ENCODE measurements at places on chromosomes 16 and 17. TPM values are rescaled to one million over a fixed set of nuclear protein-coding genes. Genes with fewer than 3 reads are reported as not detected.

DNA sequence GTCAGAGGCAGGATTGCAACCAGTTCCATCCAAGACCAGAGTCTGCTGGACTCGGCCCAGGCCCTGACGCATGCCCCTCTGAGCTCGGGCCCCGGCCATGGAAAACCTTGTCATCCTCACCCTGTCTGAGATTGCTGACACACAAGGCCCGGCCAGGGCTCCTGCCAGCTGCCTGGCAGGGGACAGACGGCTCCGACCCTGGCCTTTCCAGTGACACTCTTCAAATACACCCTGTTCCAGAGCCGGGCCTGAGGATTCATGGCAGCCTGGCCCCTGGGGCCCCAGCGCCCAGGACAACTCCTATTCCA, 3.2 kb upstream of the PABPN1L start:
- no peak for DNase-seq

C17orf50 gene
- total RNA-seq, result not detected

- DNase-seq, result peak; percentile 30
Measured at GRCh38 chr17:1362964-1363363, 37.1 kb downstream of the YWHAE start.

DNA sequence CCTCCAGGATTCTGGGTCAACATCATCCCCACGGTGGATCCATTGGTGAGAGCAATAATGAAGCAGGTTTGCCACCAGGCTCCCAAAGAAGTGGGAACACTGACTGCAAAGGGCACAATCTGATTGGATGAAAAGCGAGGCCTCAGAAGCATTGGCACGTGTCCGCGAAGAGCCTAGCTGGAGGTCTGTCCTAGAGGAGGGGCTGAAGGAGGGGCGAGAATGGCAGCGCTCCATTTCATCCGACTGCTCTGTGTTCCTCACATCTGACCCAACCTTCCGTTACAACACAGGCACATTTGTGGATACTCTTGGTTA, 79.9 kb downstream of the MRC2 start:
- DNase-seq, result no peak

- DNase-seq, result no peak
Measured at GRCh38 chr17:58556833-58557250, 42.4 kb upstream of the MTMR4 start.

GRCh38 chr16:83475108-83475507, 332.7 kb upstream of the HSBP1 start:
- DNase-seq, result no peak

- DNase-seq, result no peak
Measured at GRCh38 chr16:14286368-14287230, 215.5 kb downstream of the MRTFB start.

GRCh38 chr16:13560151-13560550, 359.8 kb upstream of the ERCC4 start:
- no peak for DNase-seq

ELMO3 gene
- 2.4 TPM for total RNA-seq

DNA sequence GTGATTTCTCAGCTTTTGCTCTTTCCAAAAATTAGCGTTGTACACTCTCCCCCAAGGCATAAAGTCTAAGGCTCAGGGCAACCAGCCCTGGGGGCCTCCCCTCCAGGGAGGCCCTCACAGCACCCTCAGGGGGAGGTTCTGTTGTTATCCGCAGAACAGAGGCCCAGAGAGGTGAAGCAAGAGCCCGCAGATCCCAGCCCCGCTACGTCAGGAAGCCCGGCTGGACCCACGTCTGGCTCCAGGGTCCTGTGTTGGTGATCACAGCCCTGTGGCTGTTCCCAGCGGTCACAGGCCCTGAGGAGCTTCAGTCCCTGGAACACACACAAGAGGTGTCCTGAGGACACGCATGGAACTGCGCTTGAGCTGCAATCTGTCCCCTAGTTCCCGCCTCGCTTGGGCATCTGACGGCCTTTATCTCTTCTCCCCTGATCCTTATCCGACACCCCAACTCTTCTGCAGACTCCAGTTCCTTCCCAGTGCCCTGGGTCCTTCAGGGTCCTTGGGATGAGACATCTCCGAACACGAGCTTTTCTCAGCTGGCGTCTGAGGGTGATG, 1.1 kb upstream of the ZG16B start:
- no peak for DNase-seq

KRT31 gene
- not detected for total RNA-seq

DNA sequence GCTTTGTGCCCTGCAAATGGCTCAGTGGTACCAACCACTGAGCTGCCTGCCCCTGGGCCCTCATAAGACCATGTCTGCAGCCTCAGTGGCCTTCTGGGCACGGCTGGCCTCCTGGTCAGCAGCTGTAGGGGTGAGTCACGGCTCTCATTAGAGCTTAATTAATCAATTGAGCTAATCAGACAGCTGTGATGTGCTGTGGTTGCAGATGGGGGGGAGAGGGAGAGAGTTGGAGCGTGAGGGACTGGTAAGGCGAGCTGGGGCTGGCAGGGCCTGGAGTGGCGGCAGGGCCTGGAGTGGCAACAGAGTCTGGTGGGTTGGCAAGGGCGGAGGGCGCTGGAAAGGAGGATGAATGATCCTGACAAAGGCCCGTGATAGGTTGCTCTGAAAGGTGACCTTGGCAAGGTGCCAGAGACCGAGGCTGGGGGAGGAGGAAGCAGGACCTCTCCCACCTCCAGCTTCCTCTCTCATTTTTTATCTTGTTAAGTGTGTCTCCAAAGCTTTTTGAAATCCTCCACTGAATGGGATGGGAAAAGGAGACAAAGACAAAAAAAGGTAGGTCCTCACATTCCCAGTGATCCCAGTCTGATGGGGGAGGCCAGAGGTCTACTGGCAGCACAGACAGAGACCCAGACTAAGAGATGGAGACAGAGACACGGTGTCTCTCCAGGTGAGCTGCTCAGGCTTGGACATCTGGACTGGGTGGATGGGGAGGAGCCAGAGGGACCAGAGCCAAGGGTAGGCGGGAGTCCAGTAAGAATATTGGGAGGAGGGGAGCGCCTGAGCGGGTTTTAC, 41.6 kb downstream of the DCAKD start:
- no peak for DNase-seq

GRCh38 chr17:83203073-83203471, 123.7 kb downstream of the METRNL start:
- DNase-seq, result peak; percentile 65

DNA sequence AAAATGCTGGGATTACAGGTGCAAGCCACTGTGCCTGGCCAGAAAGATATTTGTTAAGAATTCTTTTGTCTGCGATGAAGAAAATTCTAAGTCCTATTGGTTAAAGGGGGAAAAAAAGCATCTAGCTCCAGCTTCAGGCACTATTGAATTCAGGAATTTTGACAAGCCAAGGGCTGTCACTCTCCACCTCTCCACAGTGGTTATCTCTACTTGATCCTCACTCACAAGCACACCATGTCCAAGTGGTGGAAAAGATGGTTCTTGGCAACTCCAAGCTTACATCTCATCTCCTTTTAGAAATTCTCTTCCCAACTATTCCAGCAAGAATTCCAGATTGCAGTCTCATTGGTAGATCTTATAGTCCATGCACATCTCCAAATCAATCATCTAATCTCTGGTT, 7.1 kb downstream of the RBFOX1 start:
- DNase-seq, result no peak

HIGD1B gene
- 6.5 TPM for total RNA-seq

IL21R gene
- 1.2 TPM for total RNA-seq

CPHXL2 gene
- total RNA-seq, result not detected

DNA sequence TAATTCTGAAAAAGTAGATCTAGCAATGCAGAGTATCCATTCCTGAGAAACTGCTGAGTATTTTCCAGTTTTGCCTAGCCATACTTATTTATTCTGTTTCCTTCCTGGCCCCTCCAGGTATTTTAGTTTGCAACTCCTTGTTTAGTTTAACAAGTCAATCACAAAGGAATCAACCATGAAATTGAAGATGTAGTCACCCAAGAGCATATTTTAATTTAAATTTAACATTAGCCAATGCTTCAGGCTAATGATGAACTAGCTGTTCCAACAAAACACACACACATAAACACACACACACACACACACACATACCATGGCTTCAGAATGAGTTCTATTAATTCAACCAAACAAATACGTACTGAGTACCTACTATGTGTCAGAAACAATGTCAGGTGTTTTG, 332.8 kb upstream of the ERCC4 start:
- DNase-seq, result no peak

CMTM1 gene
- total RNA-seq, result not detected

GRCh38 chr17:39809221-39809620, 54.9 kb downstream of the IKZF3 start:
- DNase-seq, result no peak

KRTAP2-1 gene
- not detected for total RNA-seq

DNA sequence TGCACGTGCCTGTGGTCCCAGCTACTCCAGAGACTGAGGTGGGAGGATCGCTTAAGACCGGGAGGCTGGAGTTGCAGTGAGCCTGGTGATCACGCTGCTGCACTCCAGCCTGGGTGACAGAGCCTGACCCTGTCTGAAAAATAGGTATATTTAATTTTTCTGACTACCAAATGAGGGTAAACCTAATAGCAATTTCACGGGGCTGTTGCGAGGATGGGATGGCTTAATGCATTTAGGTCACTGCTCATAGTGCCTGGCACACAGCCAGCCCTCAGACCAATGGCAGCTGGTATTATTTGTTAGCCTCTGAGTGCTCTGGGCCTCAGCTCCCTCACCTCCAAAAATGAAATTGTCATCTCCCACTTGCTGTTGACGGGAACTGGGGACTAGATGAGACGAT, 5.9 kb upstream of the CDIP1 start:
- DNase-seq, result no peak

ASB16 gene
- total RNA-seq, result 2.7 TPM

DNA sequence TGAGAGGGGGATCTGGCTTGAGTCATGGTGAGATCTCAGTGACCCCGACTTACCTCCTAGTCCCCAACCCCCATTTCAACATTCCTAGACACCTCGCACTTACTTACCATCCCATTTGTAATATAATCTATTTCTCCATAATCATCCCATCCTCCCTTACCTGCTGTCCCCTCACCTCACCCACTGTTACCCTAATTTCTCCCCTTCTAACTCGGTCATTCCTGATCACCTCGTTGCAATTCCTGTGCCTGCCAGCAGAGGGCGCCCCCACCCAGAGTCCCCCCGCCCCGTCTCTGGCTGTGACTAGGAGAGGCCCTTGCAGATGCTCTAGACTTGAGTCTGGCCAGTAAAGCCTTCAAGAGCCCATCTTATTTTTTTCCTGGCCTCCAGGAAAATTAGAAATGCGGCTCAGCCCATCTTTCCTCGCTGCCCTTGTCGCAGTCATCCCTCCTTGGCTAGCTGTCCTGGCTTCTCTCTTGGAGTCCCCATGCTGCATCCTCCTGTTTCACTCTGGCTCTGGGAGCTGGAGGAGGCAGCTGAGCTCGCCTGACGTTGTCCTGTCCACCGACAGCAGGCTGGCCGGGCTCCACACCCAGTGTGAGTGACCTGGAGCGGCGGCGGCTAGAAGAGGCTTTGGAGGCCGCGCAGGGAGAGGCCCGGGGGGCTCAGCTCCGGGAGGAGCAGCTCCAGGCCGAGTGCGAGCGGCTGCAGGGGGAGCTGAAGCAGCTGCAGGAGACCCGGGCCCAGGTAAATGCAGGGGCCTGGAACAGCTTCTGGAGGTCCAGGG, 5.0 kb downstream of the TBKBP1 start:
- peak; percentile 59 for DNase-seq

DNA sequence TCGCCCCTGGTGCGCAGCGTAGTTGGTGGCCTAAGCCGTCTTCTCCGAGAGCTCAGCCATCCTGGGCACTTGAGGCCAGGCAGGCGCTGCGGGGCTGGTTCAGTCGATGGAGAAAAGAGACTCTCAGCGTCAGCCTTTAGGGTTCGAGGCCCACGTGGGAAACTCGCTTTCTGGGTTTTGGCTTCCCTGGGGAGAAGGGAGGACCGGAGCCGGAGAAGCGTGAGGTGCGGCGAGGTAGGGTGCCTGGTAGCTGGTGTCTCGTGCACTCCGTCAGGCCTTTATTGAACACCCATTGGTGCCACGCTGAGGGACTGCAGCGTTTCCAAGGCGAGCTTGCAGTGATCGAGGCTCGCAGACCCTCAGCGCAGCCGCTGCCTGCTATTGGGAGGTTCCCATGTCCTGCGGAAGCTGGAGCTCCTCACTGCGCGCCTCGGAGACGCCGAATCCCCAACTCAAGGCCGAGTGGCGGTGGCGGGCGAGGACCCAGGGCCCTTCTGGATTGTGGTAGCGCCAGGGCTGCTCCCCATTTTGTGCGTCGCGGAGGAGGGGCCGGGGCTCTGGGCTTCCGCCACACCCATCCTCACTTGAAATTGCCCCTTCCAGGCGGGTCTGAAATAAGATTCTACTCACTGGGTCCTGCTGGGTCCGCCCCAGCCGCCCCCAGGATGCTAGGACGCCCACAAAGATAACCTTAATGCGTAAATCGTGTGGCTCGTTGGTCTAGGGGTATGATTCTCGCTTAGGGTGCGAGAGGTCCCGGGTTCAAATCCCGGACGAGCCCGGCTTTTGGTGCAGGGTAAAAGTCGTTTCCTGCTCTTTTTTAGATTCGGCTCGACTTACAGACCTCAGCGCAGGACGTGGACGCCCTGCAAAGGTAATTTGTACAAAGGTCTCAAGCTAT, 1.2 kb downstream of the OR1F1 start:
- no peak for DNase-seq

- DNase-seq, result no peak
Measured at GRCh38 chr17:63940584-63940983, 8.5 kb upstream of the CD79B start.

KCNH6 gene
- not detected for total RNA-seq

GRCh38 chr17:2194889-2195335, 108.7 kb downstream of the SMG6 start:
- DNase-seq, result no peak

NHLRC4 gene
- total RNA-seq, result 5.2 TPM

RNF167 gene
- 50.6 TPM for total RNA-seq

DNA sequence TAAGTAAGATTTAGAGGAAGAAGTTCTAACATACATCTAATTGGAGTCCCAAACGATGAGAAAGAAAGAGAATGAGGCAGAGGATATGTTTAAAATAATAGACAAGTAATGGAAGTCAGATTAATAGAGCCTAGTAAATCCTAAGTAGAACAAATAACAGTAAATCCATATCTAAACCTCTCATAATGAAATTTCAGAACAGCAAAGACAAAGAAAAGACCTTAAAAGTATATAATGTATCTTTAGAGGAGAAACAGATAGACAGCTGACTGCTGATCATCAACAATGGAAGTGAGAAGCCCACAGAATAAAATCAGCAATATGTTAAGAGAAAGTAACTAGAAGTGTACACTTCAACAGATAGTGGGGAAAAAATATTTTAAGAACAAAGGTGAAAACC, 536.2 kb upstream of the ZFHX3 start:
- no peak for DNase-seq

GRCh38 chr16:61820398-61820797, 215.8 kb downstream of the CDH8 start:
- DNase-seq, result no peak

HS3ST3B1 gene
- total RNA-seq, result 1.0 TPM

DNA sequence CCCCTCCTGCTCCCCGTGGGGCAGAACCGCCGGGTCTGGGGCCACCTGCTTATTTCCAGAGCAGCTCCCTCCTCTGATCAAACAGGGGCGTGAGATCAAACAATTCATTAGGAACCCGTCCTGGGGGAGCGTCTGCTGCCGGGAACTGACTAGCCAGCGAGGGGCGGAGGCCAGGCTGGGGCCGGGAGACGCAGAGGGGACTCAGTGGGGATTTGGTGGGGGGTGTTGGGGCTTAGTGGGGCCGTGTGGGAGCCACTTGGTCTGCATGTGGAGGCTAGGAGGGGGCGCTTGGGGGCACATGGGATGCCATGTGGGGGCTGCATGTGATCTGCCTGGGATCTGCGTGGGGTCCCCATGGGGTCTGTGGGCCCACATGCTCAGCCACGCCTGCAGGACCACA, 20.5 kb upstream of the CACNA1H start:
- DNase-seq, result no peak

MYH1 gene
- not detected for total RNA-seq

TSPOAP1 gene
- 13.8 TPM for total RNA-seq

ABCA10 gene
- 101 TPM for total RNA-seq

INO80E gene
- 45.3 TPM for total RNA-seq
